Smooth muscle cell of bladder (primary cell): ENCODE measurements at places on chromosomes 1 and 21. TPM values are rescaled to one million over a fixed set of nuclear protein-coding genes. Genes with fewer than 3 reads are reported as not detected.

SH2D1B gene
- not detected in 2 replicates for total RNA-seq

LRRIQ3 gene
- 1.1 TPM in 2 replicates for total RNA-seq

LRRN2 gene
- 0.28 and 0.65 TPM in 2 replicates for total RNA-seq

TPM3 gene
- 242 and 248 TPM in 2 replicates for total RNA-seq

TNFSF4 gene
- 1.4 and 2.8 TPM in 2 replicates for total RNA-seq

C1orf210 gene
- not detected in 2 replicates for total RNA-seq

FBXO42 gene
- 7.1 and 11.9 TPM in 2 replicates for total RNA-seq

THEMIS2 gene
- 5.2 and 7.5 TPM in 2 replicates for total RNA-seq

SLC44A3 gene
- 1.4 and 1.8 TPM in 2 replicates for total RNA-seq

PDC gene
- 0.28 TPM in 1 of 2 replicates, not detected in the other for total RNA-seq

MEX3A gene
- total RNA-seq, result 1.3 and 1.6 TPM in 2 replicates

NTRK1 gene
- under 0.01 TPM in 1 of 2 replicates, not detected in the other for total RNA-seq

OR2L8 gene
- total RNA-seq, result not detected in 2 replicates

SLAMF8 gene
- total RNA-seq, result not detected in 2 replicates

DPH2 gene
- total RNA-seq, result 10.0 and 12.0 TPM in 2 replicates

OLIG2 gene
- not detected in 2 replicates for total RNA-seq

C1orf87 gene
- total RNA-seq, result under 0.01 TPM in 1 of 2 replicates, not detected in the other

IFI16 gene
- 55.8 and 71.6 TPM in 2 replicates for total RNA-seq

KRTAP21-1 gene
- not detected in 2 replicates for total RNA-seq

INSRR gene
- total RNA-seq, result not detected in 2 replicates
